Suprapubic skin (tissue), 4 donors: ENCODE measurements at places on chromosomes 12 and 14.

DNA sequence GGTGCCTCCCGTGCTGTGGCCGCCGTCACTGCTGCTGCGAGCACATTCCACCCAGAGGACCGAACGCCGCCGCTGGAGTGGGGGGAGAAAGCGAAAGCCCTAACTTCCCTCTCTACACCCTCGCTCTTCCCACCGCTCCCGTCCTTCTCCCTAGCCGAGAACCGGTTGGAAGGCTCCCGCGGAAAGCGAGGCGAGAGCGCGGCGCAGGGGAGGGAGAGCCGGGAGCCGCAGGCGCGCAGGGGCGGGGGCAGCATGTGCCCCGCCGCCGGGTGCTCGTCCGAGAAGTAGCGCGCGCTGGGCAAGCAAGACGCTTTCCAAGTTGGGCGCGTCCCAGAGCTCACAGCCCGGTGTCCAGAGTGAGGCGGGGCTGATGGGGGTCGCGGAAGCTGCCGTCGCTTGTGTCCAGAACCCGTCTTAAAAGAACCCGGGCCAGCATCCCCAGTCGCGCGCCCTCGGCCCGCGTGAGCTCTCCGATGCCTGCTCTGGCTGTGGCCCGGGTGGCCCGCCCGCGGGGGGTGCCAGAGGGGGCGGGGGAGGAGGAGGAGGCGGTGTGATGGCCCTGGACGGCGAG lies at the start of gene TRHDE:
Gene TRHDE, plus strand, starts transcription at position 280 of the 571 bp plus-strand sequence. Its CDS starts 274 bp downstream, at position 554.
- H3K4me1 ChIP-seq, result peaks cover 30% of the 10 kb centered on the region
- H3K27me3 ChIP-seq, result peaks cover 67% of the 10 kb centered on the region
- peak within 1 kb of the TSS; percentile 63 for H3K4me3 ChIP-seq
- no peaks in the 10 kb centered on the region for H3K36me3 ChIP-seq
- DNase-seq, result peak; percentile 75
- H3K27ac ChIP-seq, result no peak within 1 kb of the TSS

DNA sequence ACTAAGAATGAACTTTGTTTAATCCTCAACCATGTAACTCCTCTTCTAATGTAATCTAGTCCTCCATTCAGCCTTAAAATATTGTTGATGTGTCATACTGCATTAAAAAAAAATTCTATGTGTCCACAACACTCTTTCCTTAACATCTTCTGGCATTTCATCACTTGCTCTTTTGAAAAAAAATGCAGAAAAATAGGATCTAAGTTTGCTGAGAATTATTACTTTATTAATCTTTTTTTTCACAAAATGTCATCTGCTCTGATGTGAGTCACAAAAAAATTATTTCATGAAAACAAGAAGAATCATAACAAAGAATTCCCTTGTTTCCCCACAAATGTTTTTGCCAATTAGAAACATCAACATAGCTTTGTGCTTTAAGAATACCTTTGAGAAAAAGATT lies 410.1 kb upstream of the MGAT4C start:
- no peaks in the 10 kb centered on the region for H3K36me3 ChIP-seq
- peaks cover 5% of the 10 kb centered on the region for H3K4me1 ChIP-seq
- no peak overlapping the region for H3K4me3 ChIP-seq
- no peaks in the 10 kb centered on the region for H3K27me3 ChIP-seq

DNA sequence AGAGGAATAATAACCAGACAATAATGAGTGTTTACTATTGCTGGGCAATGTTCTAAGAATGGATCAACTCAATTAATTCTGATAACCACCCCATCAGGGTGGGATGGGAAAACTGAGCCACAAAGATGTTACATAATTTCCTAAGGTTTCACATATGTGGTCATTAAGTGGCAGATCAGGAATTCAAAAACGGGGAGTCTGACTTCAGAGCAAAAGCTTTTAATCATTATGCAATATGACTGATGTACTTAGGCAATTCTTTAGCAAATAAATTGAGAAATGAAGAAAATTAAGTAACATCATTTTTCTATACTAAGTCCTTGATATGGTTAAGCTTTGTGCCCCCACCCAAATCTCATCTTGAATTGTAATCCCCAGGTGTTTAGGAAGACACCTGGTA lies 53.4 kb downstream of the PLCZ1 start:
- DNase-seq, result no peak
- H3K4me1 ChIP-seq, result no peaks in the 10 kb centered on the region
- no peak overlapping the region for H3K27ac ChIP-seq
- no peaks in the 10 kb centered on the region for H3K27me3 ChIP-seq

GRCh38 chr14:32259368-32260013 lies 56.4 kb upstream of the RNU6-8 start:
- no peak for DNase-seq
- no peaks in the 10 kb centered on the region for H3K27me3 ChIP-seq
- H3K4me1 ChIP-seq, result peaks cover 6% of the 10 kb centered on the region
- H3K36me3 ChIP-seq, result no peaks in the 10 kb centered on the region
- no peak overlapping the region for H3K27ac ChIP-seq

- no peaks in the 10 kb centered on the region for H3K27me3 ChIP-seq
- H3K27ac ChIP-seq, result no peak overlapping the region
- DNase-seq, result no peak
- H3K4me3 ChIP-seq, result no peak overlapping the region
- H3K36me3 ChIP-seq, result no peaks in the 10 kb centered on the region
- peaks cover 28% of the 10 kb centered on the region for H3K4me1 ChIP-seq
Measured at GRCh38 chr14:104819361-104819781, 18.5 kb downstream of the ZBTB42 start.

DNA sequence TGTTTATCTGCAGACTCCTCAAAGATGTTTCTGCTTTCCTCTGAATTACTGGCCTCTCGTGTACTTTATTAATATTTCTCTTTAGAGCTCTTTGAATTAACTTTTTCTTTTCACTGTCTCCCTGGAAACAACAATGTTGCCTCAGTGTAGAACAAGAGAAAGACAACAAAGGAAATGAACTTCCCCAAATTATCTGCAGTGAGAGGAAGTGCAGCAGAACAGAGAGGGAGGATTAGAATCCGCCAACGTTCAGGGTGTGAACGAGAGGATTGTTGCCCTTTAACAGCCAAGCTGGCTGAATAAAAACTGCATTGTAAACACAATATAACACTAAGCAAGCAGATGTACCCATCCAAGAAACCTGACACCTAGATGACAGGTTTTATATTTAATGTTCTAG lies 375.9 kb downstream of the GALC start:
- H3K36me3 ChIP-seq, result no peaks in the 10 kb centered on the region
- H3K27ac ChIP-seq, result no peak overlapping the region
- no peak overlapping the region for H3K4me3 ChIP-seq
- no peaks in the 10 kb centered on the region for H3K4me1 ChIP-seq

- DNase-seq, result no peak
- H3K27ac ChIP-seq, result no peak overlapping the region
- no peaks in the 10 kb centered on the region for H3K4me1 ChIP-seq
- H3K4me3 ChIP-seq, result no peak overlapping the region
Measured at GRCh38 chr12:14310866-14311265, 54.6 kb upstream of the ATF7IP start.

GRCh38 chr12:6567112-6567670 lies 900 bp downstream of the NOP2 start:
- DNase-seq, result no peak
- peaks cover 56% of the 10 kb centered on the region for H3K36me3 ChIP-seq
- peaks cover 20% of the 10 kb centered on the region for H3K4me1 ChIP-seq
- H3K27me3 ChIP-seq, result no peaks in the 10 kb centered on the region
- H3K4me3 ChIP-seq, result peak overlapping the region; percentile 76

DNA sequence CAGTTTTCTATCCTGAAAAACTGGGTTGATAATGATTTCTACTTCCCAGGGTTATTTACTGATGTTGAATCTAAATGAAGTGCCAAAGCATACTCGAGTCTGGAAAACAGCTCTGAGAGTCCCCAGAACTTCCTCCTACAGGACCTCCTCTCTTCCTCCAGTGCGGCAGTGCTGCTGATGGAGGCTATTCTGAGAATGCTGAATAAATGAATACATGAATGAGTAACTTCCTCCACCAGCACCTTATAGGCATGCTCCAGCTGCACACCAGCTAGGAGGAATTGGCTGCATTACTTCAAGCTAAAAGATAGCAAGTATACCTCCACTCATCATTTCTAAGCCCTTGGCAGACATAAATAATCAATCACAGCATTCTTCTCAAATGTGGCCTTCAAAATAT lies 448.8 kb upstream of the CCDC196 start:
- H3K4me1 ChIP-seq, result no peaks in the 10 kb centered on the region
- H3K36me3 ChIP-seq, result no peaks in the 10 kb centered on the region
- no peak for DNase-seq
- H3K4me3 ChIP-seq, result no peak overlapping the region
- no peak overlapping the region for H3K27ac ChIP-seq
- H3K27me3 ChIP-seq, result no peaks in the 10 kb centered on the region

- H3K4me1 ChIP-seq, result no peaks in the 10 kb centered on the region
- no peaks in the 10 kb centered on the region for H3K36me3 ChIP-seq
- no peak overlapping the region for H3K4me3 ChIP-seq
Measured at GRCh38 chr14:51185754-51186153, 54.3 kb upstream of the TMX1 start.

GRCh38 chr14:74511966-74512830 lies 18.6 kb downstream of the ISCA2 start:
- peak; percentile 36 for DNase-seq
- H3K36me3 ChIP-seq, result peaks cover 21% of the 10 kb centered on the region
- H3K27me3 ChIP-seq, result no peaks in the 10 kb centered on the region
- no peak overlapping the region for H3K27ac ChIP-seq
- H3K4me1 ChIP-seq, result peaks cover 11% of the 10 kb centered on the region

- H3K27ac ChIP-seq, result no peak within 1 kb of the TSS
- peaks cover 56% of the 10 kb centered on the region for H3K27me3 ChIP-seq
- DNase-seq, result no peak
- peak within 1 kb of the TSS; percentile 21 for H3K4me3 ChIP-seq
- H3K4me1 ChIP-seq, result peaks cover 54% of the 10 kb centered on the region
Measured at GRCh38 chr12:49094160-49094974, at the start of gene DHH. TSS of gene DHH (minus strand) at chr12:49094801. CDS start at chr12:49094512, 289 bp downstream.

DNA sequence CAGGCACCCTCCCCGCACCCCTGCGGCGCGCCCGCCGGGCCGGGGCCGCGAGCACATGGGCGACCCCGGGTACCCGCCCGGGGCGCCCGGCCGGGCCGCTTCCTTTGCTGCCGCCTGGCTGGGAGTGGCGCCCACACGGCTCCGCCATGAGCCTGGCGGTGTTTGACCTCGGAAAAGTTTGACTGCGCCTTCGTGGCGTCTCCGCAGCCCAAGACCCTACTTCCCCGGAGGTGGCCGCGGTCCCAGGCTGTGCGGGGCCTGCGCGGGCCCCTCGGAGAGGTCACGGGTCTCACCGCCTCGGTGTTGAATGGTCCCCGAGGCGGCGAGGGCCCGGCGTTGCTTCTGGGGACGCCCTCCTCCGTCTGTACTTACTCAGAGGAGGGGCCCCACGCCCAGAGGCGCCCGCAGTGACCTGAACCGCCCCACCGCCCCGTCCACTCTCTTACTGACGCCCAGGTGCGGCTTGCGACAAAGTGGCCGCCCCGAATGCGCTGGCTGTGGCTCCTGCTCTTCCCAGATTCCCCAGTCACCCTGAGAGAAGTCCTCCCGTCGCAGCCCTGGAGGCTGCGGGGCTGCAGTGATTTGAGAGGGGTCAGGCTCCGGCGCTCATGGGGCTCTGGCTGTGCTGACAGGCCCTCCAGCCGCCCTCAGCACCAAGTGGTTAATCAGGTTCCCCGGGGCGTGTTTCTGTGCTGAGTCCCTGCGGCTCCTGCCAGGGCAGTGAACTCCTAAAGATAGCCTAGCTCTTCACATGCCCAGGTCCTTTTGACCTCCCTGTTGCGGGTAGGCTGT lies 5.8 kb downstream of the KMT5A start:
- H3K4me1 ChIP-seq, result peaks cover 51% of the 10 kb centered on the region
- peaks cover 22% of the 10 kb centered on the region for H3K36me3 ChIP-seq
- H3K4me3 ChIP-seq, result peak overlapping the region; percentile 73
- H3K27me3 ChIP-seq, result no peaks in the 10 kb centered on the region
- DNase-seq, result peak; percentile 84

GRCh38 chr12:62848418-62848817 lies 86.5 kb downstream of the PPM1H start:
- DNase-seq, result no peak
- H3K36me3 ChIP-seq, result no peaks in the 10 kb centered on the region
- no peak overlapping the region for H3K4me3 ChIP-seq
- peaks cover 3% of the 10 kb centered on the region for H3K4me1 ChIP-seq
- H3K27ac ChIP-seq, result no peak overlapping the region

GRCh38 chr12:71795901-71796300 lies 41.2 kb downstream of the RAB21 start:
- H3K4me3 ChIP-seq, result no peak overlapping the region
- no peaks in the 10 kb centered on the region for H3K27me3 ChIP-seq
- no peak for DNase-seq
- H3K27ac ChIP-seq, result no peak overlapping the region
- no peaks in the 10 kb centered on the region for H3K36me3 ChIP-seq
- H3K4me1 ChIP-seq, result no peaks in the 10 kb centered on the region

DNA sequence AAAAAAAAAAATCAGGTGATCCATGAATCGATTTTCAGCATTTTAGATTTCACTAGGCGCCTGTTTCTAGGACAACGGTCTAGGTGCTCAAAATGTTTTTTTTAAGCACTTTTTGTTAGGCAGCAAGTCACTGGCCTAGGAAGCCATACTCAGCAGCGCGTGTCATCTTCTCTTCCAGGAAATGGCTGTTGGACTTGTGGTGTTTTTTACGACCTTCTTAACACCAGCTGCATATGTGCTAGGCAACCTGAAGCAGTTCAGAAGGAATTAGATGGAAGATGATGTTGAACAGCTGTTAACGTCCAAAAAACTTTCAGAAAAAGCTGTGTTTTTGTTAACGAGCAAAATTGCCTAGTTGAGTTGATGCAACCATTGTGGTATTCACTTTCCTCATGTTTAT lies 868 bp downstream of the COX8C start:
- no peak overlapping the region for H3K27ac ChIP-seq
- H3K4me1 ChIP-seq, result no peaks in the 10 kb centered on the region
- no peaks in the 10 kb centered on the region for H3K36me3 ChIP-seq
- no peak overlapping the region for H3K4me3 ChIP-seq

DNA sequence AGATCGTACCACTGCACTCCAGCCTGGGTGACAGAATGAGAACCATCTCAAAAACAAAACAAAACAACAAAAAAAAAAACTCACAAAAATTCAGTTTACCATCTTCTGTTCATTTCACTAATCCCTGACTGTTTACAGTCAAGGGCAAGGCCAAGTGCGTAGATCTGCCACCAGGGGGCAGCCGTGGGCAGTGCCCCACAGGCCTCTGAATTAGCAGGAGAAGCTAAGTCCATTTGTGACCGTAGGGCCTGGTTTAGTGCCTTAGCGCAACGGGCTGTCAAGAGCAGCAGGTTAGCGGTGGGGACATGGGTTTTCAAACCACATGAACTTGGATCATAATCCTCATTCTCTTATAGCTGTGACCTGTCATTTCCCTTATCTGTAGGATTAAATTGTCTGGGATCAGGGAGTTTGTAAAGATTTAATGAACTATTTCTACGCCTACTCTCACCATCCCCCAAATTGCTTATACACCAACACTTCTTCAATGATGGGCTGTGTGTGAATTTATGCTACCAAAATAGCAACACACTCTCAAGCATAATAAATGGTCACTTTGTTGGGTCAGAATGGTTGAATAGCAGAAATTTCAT lies 49.0 kb downstream of the KCTD10 start:
- DNase-seq, result peak; percentile 88
- H3K4me3 ChIP-seq, result no peak overlapping the region
- no peaks in the 10 kb centered on the region for H3K36me3 ChIP-seq
- H3K27ac ChIP-seq, result no peak overlapping the region
- peaks cover 3% of the 10 kb centered on the region for H3K4me1 ChIP-seq
- peaks cover 5% of the 10 kb centered on the region for H3K27me3 ChIP-seq

- H3K27ac ChIP-seq, result no peak overlapping the region
- H3K36me3 ChIP-seq, result no peaks in the 10 kb centered on the region
- H3K4me3 ChIP-seq, result no peak overlapping the region
- no peaks in the 10 kb centered on the region for H3K4me1 ChIP-seq
- no peak for DNase-seq
Measured at GRCh38 chr14:36454599-36455240, 65.3 kb downstream of the NKX2-1 start.
